Osteocyte (in vitro differentiated cells): ENCODE measurements at places on chromosomes 1 and 21. TPM values are rescaled to one million over a fixed set of nuclear protein-coding genes. Genes with fewer than 3 reads are reported as not detected.

- no peak for DNase-seq
Measured at GRCh38 chr1:38186566-38186965, 140.0 kb upstream of the POU3F1 start.

Gene LCE2B
- not detected in 2 replicates for total RNA-seq

DNA sequence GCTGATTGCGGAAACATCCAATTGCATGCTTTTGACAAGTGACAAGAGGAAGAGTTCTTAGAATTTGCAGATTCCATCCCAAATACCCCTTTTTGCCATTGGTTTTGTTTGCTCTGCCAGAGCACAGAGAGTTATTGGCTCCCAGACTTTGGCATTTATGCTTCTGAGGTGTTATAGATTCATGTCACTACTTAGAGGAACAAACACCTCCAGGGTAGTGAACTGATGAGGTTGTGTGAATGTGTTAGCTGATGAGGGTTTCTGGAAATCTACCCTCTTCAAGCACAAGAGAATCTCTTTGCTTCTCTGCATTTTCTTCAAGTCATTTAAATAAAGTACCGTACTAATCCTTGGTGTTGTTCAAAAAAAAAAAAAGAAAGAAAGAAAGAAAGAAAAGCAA is 33.9 kb upstream of the BRINP3 start:
- DNase-seq, result no peak

- no peak for DNase-seq
Measured at GRCh38 chr1:153527683-153528040, 8.1 kb downstream of the S100A6 start.

- no peak for DNase-seq
Measured at GRCh38 chr1:209720826-209721225, 16.2 kb downstream of the HSD11B1 start.

DNA sequence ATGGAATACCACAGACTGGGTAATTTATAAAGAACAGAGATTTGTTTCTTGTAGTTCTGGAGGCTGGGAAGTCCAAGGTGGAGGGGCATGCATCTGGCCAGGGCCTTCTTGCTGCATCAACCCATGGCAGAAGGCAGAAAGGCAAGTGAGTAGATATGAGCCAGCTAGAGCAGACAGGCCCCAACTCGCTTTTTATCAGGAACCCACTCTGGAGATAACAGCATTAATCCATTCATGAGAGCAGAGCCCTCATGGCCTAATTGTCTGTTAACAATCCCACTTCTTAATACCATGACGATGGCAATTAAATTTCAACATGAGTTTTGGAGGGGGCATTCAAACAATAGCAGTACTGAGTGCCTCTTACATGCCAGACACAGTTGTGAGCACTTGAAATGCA is 87.2 kb upstream of the SOX13 start:
- no peak for DNase-seq

DNA sequence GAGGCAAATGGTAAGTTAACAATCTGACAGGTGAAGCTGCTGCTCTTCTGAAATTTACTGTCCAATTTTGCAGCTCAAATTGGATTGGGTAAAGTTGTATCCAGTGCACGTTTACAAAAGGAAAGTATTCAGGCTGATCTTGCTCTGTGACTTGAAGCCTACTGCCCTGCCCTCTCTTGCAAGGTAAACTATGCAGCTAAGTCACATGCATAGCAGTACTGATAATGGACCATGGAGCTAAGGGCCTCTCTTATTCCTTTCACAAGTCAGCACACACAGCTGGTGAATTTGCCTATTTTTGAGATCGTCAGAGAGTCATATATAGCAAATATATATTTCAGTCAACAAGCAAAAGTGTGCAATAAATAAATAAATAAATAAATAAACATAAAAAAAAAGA is 23.2 kb downstream of the XCL1 start:
- DNase-seq, result no peak

DNA sequence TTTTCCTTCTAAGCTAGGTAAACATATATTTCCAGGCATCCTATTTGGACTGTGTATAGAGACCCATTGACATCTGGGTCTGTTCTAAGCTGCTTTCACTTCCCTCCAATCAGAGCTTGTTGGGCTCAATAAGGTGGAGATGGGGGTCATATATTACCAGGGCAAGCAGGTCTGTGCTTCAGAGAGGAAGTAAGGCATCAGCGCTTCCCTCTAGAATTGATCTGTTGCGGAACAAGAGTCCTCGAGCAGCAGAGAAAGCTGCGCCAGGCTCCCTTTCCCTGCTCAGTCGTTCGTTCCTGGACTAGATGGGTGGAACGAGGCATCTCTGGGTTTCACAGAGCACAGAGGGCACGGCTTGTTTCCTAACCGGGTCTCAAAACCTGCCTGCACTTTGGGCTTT is 63.5 kb downstream of the DISC1 start:
- no peak for DNase-seq
